ENCODE measurements at places on chromosomes 7 and 10. TPM values are rescaled to one million over a fixed set of nuclear protein-coding genes. Genes with fewer than 3 reads are reported as not detected.

The CYP3A7 gene
- 0.10 TPM for polyA plus RNA-seq

The ERVW-1 gene
- 0.03 TPM for polyA plus RNA-seq

The EBLN1 gene
- not detected for polyA plus RNA-seq

The GFRA1 gene
- 6.3 TPM for polyA plus RNA-seq

The STN1 gene
- 27.7 TPM for polyA plus RNA-seq

The SORCS3 gene
- not detected for polyA plus RNA-seq

The OR9A2 gene
- polyA plus RNA-seq: not detected

Measured in sigmoid colon (tissue), 7 donors.